ENCODE measurements at places on chromosomes 11 and 22. TPM values are rescaled to one million over a fixed set of nuclear protein-coding genes. Genes with fewer than 3 reads are reported as not detected.

Gene OR56A1
- 0.07 TPM for total RNA-seq

Gene SLC22A12
- total RNA-seq: not detected

Gene SERPIND1
- total RNA-seq: not detected

Gene RASSF10
- 2.9 TPM for total RNA-seq

Gene ZNF215
- 18.2 TPM for total RNA-seq

Gene NUDT22
- total RNA-seq: 45.8 TPM

Gene OR2AG2
- 0.26 TPM for total RNA-seq

Gene BET1L
- total RNA-seq: 49.4 TPM

Gene MAPK8IP1
- 30.2 TPM for total RNA-seq

Gene CASP12
- total RNA-seq: not detected

Gene PANX2
- 6.7 TPM for total RNA-seq

Gene MUS81
- total RNA-seq: 45.0 TPM

Gene NUP98
- 105 TPM for total RNA-seq

Gene FAM83F
- total RNA-seq: 19.6 TPM

Gene NAP1L4
- total RNA-seq: 217 TPM

Gene NCR3LG1
- total RNA-seq: 0.94 TPM

Gene SLC25A45
- 1.1 TPM for total RNA-seq

Gene C11orf65
- total RNA-seq: 0.66 TPM

Gene POU2AF2
- total RNA-seq: not detected

Gene KCNJ11
- total RNA-seq: 2.3 TPM

Gene OR5P2
- not detected for total RNA-seq
